ENCODE measurements at places on chromosomes 13 and 19.

GRCh38 chr19:8615024-8615423 is 4.5 kb upstream of the ADAMTS10 start:
- DNase-seq = peak; percentile 2

DNA sequence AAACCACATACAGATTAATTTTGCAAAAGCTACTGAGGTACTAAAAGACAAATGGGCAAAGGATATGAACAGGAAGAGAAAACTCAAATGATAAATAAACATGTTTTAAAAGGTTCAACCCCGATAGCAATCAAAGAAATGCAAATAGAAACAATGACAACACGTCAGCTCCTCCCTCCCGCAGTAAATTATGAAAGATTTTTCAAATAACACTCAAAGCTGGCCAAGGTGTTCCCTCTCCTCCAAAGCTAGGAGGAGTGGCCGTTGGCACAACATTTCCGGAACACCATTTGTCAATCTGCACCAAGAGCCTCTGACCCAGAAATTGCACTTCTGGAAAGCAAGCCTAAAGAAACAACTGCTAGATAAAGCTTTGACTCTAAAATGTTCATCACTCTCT is 28.3 kb downstream of the INSR start:
- DNase-seq = no peak

GRCh38 chr13:47298506-47298905 is 401.7 kb upstream of the HTR2A start:
- no peak for DNase-seq

DNA sequence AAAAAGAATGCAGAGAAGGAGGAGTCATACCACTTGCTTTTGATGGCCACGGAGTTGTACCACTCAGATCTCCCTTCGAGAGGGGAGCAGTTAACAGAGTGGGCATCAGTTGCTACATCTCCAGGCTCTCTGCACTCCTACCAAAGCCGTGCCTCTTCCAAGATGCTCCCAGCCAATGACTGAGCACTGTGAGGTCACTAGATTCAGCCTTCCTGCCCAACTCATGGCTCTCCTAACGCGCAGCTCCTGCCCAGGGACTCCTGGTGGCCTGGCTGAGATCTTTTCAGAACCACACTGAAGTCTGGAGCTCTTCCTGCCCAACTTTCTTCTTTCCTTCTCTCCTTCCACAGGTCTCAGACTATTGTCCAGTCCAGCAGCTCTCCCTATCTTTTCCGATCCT is 66.7 kb downstream of the LHFPL6 start:
- DNase-seq = no peak

DNA sequence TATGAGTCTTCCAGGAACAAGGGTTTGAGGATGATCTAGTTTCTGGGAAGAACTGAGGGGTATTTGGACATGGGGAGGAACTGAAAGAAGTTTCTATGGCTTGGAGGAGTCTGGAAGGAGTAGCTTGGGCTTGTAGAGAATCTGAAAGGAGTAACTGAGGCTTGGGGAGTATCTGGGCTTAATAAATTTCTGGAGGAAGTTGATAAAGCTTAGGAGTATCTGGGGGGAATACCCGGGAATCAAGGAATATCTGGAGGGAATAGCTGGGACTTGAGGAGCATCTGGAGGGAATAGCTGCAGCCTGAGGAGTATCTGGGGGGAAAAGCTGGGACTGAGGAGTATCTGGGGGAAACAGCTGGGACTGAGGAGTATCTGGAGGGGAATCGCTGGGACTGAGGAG is 16.0 kb downstream of the FSD1 start:
- DNase-seq = no peak

All from HCEC 1CT (cell line).